ENCODE measurements at places on chromosomes 5 and 9.

DNA sequence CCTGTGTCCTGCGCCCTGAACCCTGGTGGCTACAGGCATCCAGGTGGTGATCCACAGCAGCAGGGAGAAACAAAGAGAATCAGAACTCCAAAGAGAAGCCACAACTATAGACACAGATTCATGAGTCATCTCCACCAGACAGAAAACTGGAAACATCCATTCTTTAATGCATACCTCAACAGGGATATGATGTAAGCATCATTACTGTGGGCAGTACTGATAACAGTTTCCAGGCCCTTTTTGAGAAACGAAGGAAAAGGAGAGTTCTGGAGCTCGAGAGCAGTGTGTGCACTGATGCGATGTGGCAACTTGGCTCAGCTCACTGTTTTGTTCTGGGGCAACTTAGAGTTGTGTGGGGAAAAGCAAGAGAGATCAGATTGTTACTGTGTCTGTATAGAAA, 215.6 kb upstream of the ADAMTS16 start:
- DNase-seq: no peak

- no peak for DNase-seq
Observed at GRCh38 chr9:125137200-125137599, 6.1 kb downstream of the SCAI start.

DNA sequence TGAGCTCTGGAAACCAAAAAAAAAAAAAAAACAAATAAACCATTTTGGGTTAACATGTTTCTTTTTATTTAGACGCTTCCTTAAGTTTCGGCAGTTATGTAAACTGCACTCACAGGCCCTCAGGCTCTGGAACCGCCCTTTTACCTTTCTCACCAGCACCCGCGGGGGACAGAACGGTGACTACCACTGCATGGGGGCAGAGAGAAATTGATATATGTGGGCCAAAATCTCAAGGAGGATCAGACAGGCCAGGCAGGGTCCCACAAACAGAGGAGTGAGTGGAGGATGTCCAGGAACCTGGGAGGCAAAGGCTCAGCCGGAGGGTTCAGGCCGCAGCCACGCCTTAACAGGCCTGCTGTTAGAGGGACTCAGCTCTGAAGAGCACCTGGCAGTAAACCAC, 54.4 kb downstream of the IRX2 start:
- DNase-seq: no peak

- DNase-seq: no peak
Observed at GRCh38 chr9:126146254-126147145, 180.1 kb upstream of the MVB12B start.

DNA sequence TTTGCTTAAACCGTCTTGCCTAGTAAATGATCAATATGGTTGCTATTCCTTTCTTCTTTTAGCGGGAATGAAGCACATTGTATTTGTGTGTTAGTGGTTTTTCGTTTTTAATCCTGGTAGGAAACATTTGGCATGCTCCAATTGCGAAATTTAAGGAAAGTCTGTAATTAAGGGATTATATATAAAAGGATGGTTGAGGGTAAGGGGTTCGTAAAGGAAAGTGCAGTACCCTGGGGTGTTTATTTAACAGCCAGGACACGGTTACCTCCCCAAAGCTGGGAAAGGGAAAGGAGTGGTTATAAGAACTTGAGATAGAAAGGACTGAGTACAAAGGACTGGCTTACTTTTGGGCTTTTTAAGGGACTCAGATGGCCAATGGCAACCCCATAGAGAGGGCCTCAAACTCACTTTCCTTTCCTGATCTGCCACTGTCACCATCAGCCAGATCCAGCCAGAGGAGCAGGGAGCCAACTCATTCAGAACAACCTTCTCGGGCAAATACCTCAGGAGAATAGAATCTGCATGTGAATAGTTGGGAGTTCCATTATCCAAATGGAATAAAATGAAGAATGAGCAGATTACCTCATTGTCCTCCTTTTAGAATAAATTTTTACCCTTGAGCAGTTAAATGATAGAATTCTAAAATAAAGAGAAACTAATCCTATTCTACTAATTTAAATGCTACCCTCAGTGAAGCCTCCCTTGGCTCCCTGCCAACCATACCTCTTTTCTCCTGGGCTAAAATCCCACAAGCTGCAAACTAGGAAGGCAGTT, 117.7 kb downstream of the SNCAIP start:
- DNase-seq: no peak

DNA sequence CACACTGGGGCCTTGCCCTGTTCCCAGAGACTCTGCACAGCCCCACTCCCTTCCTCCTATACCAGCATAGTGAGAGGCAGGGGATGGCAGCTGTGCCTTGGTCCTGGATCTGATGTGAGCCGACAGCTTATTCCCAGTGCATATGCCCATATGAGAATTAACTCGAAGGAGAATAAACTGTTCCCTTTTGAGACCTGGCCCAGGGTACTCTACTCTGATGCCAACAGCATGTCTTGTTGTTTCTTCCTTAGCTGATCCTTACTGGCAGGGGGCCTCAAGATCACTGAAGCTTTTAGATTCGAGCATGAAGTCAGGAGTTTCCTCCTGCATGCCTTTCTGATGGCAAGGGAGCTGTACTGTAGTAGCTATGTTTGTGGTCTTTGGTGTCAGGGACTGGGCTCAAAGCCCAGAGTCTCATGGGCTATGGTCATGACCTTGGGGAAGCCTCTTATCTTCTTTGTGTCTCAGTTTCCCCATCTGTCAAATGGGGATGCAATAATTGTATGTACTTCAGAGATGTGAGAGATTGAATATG, 57.1 kb downstream of the DOCK2 start:
- DNase-seq: no peak

DNA sequence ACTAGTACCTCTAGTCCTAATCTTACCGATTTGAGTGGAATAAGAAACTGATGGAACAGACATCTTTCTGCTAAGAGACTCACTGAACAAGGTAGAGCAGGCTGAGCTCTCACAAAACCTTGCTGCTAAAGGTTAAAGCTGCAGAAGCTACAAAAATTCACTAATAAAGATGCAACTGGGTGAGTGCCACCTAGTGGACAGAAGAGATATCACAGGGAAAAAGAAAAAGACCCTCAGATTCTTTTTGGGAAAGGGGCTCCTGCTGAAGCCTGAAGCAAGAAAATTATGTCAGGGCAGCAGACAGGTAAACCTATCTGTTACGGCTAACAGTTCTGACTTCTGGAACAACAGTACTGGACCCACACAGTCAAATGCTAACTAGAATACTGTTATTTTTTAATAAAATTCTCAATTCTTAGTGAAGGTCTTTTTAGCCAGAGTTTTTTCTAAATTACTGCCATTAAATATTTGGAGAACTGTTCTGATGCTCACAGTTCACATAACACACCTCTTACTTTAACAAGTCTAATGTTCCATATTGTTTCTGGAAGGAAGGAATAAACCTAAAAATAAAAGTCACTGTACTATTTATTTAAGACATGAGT, 51.2 kb downstream of the DIAPH1 start:
- no peak for DNase-seq

GRCh38 chr5:156178117-156178516, 148.8 kb upstream of the SGCD start:
- DNase-seq: no peak

GRCh38 chr5:144712090-144712489, 541.4 kb downstream of the KCTD16 start:
- DNase-seq: no peak

DNA sequence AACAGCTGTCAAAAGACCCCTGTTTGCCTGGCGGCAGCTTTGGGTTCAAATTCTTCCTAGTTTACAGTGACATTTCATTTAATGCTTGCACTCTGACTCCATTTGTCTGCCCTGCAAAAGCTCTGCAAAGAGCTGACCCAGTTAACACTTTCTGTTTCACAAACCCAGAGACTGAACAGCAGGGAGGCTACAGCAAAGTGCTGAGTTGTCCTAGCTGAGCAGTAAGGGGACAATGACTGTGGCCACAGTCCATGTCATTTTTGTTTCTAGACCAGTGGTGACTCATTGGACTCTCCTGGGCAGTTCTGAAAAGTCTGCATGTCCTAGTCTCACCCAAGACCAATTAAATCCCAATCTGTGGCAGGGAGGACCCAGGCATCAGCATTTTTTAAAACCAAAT, 994.8 kb upstream of the WWC1 start:
- DNase-seq: no peak

DNA sequence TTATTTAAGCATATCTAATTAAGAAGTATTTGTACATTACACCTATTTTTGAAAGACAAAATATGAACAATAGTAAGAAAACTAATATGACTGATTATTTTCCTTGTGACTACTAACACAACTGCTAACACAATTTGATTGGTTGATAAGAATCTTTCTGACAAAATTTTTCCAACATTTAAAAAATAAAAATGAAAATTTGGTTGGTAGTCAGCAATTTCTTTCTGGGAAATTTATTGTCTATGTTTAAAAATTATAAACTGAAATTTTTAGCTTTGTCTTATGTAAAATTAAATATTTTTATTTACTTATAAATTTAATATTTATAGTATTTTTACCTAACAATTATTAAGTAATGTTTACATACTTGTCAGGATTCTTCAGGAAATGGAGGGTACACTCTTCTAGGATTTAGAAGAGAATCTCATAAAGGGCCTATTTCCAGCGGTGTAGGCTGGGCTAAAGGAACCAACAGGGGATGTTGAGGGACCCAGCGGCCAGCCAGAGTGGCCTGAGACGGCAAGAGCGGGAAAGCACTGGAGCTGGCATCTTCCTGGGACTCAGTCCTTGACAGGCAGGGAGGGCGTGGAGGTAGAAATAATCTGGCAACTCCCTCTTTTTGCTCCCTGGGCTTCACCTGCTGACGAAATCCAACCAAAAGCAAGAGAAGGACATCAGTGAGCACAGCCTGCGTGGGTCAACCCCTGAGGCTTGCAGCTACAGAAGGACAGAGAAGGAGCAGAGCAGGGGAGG, 14.7 kb upstream of the FAM120A start:
- no peak for DNase-seq

DNA sequence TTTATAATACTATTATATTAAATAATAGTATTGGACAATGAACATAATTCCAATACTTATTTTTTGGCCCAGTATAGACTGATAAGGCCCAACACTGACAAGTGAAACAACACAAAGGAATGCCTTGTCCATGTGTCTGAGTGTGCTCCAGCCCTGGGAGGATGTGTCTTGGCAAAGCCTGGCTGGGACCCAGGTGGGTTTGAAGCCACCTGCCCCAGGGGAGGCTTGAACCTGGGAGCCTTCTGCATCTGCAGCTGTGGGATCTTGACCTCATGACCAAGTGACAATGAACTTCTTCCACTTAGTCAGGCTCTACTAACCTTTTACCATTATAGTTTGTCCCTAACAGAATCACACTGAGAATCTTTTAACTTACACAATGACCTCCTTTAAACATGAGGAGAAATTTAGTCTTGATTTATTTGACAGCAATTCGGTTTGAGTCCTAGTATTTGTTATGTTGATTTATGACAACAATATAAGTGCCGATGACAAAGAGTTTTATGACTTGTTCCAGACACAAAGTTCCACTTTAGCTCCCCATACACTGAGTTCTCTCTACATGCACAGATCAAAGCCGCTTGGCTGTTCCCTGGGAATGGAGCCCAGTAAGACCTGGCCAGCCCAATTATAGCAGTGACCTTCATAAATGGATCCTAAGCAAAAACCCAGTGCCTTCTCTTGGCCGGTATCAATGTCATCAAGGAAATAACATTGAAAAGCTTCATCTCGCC, 294.5 kb downstream of the CTNND2 start:
- no peak for DNase-seq

DNA sequence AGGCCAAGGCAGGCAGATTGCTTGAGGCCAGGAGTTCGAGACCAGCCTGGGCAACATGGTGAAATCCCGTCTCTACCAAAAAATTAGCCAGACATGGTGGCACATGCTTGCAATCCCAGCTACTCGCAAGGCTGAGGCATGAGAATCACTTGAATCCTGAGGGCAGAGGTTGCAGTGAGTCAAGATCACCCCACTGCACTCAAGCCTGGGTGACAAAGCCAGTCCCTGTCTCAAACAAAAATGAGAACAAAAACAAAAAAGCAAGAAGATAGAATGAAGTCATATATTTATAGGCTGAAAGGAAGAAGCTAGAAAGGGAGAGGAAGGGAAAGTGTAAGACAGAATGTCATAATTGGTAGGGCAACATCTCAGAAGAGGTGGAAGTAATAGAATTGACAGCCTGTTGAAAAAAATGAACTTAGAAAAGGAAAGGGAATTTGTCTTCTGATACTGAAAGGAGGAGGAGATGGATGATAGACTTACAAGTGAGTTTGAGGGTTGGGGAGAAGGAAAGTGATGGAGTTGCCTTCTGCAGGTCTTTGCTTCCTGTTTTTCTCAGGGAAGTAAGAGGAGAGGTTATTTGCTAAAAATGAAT, 32.2 kb downstream of the CARD6 start:
- DNase-seq: no peak

GRCh38 chr9:4324513-4324912, 24.6 kb upstream of the GLIS3 start:
- DNase-seq: no peak

GRCh38 chr9:38010918-38011704, 57.9 kb downstream of the SHB start:
- no peak for DNase-seq

DNA sequence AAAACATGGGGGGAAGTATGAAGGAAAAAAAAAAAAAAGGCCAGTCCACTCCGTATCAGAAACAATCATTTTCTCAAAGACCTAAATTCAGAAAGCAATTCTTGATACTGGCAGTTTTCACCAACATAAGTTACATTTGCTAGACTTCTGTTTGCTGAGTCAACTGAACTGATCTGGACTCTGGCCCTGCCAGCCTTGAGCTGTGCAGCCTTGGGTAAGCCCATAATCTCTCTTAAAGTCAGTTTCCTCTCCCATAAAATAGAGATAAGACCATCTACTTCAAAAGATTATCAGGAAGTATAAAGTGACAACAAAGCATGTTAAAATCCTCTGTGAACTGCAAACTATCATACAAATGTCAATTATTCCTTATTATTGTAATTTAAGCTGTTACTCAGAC, 106.8 kb downstream of the MAPKAP1 start:
- DNase-seq: no peak

DNA sequence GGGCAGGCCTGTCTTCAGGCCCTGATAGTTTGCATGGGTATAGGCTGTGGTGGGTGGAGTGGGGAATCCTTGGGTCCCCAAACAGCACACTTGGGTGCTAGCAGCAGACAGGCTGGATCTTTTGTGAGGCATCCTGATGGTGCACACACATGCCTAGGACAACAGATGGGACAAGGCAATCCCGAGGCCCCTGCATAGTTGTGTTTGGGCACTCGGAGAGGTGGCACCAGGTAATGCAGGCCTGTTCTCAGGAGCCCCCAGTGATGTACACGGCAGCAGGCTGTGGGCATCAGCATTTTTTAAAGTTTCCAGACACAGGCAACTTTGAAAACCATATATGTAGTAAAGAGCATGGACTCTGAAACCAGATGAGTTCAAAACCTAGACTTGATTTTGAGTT, 65.4 kb downstream of the EPB41L4A start:
- DNase-seq: no peak

- DNase-seq: no peak
Observed at GRCh38 chr5:66859526-66859925, 263.3 kb downstream of the MAST4 start.

DNA sequence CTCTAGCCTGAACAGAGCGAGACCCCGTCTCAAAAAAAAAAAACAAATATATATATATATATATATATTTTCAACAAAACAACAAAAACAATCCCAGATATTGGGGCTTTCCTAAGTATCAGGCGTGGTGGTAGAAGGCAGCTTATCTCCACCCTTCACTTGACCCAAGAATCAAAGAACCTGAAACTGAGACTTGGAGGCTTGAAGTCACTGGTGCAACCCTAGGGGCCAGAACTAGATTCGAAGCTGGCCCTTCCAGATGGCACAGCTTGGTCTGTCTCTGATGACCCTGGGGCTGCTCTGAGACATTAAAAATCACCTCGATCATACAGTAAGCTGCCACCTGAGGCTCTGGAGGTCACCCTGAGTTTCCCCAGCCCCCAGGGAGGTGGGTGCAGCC, 1.3 kb upstream of the KCNMB1 start:
- no peak for DNase-seq

- DNase-seq: no peak
Observed at GRCh38 chr5:39604491-39604890, 179.7 kb upstream of the DAB2 start.

Measured in stimulated activated CD4-positive, alpha-beta T cell treated with anti-CD3 and anti-CD28 coated beads, Interleukin-15, amount 100 ng/mL, for 48 hours (primary cell).